ENCODE measurements at places on chromosomes 1 and 21.

DNA sequence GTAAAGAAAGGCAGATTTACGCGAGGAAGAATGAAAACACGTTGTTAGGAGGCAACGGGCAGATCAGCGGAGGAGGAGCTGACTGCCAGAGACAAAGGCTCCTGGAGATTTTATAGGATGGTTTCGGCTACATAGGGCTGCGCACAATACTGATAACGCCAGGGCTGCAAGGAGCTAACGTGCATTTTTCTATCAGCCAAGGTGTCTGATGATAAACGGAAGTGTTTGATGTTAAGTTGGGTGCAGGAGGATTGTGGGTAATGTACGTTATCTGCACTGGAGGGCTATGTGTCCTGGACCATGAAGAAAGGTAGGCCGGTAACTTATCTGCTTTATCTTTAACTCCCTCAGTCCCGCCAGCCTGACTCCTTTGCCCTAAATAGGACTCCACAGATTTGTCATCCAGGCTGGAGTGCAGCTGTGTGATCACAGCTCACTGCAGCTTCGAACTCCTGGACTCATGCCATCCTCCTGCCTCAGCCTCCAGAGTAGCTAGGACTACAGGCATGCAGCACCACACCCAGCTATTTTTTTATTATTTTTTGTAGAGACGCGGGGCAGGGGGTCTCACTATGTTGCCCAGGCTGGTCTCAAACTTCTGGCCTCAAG, 29.6 kb downstream of the SETD4 start:
- no peak for DNase-seq

DNA sequence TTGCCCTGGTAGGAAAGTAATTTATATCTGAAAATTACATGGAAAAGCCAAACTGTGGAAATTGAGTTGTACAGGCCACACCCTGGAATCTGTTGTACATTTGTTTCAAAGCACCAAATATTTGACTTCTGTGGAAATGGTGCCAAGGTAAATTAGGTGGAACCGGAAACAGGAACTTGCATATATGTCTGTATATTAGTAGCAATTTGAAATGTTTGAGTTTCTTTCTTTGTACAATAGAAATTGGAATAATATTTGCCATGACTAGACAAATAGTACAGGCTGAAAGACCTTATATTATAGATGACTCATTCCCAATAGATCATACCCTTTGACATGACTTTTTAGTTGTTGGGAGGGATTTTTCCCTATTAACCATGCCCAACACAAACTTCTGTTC, 10.5 kb upstream of the TAF1A start:
- no peak for DNase-seq

GRCh38 chr1:21559788-21560567, 50.8 kb downstream of the ALPL start:
- DNase-seq, result no peak

GRCh38 chr1:184507604-184508280, 120.9 kb downstream of the C1orf21 start:
- no peak for DNase-seq

DNA sequence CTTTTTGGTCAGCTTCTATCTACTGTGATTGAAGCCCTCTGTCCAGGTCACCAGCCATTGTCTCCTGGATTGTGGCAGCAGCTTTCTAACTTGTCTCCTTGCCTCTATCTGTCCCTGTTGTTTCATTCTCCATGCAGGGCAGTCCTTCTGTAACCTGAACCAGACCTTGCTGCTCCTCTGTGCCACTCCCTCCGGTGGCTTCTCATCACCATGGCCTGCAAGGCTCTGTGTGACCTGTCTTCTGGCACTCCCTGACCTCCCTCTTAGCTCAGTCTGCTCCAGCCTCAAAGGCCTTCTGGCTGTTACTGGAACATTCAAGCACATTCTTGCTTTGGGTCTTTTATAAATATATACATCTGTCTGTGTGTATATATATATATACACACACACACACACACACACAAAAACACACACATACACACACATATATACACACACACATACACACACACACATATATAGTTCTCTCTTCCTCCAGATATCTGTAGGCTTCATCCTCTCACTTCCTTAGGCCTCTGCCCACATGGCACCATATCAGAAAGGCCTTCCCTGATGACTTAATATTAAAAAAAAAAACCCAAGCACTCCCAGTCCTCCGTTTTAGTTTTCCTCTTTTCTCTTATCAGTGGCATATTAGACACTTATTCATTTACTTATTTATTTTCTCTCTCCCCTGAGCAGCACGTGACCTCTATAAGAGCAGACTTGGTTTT, 21.2 kb upstream of the JUN start:
- no peak for DNase-seq

DNA sequence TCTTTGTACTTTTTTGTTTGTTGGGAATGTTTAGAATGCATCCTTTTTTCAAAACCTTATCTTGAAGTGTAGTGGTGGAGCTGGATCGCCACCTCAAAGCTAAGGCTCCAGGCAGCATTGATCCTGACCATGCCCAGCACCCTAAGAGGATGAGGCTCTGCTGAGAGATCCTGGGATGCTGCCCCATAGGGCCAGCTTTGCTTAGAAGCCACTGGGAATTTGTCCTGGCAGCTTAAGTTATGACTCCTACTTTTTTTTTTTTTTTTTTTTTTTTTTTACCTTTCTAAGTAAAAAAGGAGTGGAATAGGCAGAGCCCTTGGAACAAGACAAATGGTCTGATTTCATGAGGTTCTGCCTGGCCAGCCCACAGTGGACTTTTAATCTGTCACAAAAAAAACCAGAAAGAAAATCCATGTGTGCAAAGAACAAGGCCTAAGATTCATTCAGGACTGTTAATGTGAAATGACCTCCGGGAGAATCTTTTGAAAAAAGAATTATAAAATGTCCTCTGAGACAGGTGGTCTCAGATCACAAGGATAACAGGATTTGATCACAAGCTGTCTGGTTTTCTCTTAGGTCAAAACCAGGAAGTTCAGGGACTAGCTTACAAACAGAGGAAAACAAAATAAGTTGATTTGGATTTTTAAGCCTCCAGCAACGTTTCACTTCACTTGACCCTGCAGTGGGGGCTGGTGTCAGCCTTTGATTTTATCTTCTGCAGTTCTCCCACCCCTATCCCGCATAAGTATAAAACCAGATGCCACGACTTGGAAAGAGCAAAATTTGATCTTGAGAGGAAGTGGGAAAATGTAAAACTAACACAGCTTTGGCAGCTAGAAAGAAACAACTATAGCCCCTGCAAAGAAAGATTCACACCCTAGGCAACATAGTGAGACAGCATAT, 25.9 kb upstream of the RAP1A start:
- DNase-seq, result no peak

- no peak for DNase-seq
These were observed 181.5 kb downstream of the PRDM2 start for GRCh38 chr1:13881385-13882088.

GRCh38 chr1:230877146-230877923, 9.0 kb upstream of the C1orf198 start:
- no peak for DNase-seq

All from activated gamma-delta T cell (primary cell).